ENCODE measurements at places on chromosomes 1 and 21.

DNA sequence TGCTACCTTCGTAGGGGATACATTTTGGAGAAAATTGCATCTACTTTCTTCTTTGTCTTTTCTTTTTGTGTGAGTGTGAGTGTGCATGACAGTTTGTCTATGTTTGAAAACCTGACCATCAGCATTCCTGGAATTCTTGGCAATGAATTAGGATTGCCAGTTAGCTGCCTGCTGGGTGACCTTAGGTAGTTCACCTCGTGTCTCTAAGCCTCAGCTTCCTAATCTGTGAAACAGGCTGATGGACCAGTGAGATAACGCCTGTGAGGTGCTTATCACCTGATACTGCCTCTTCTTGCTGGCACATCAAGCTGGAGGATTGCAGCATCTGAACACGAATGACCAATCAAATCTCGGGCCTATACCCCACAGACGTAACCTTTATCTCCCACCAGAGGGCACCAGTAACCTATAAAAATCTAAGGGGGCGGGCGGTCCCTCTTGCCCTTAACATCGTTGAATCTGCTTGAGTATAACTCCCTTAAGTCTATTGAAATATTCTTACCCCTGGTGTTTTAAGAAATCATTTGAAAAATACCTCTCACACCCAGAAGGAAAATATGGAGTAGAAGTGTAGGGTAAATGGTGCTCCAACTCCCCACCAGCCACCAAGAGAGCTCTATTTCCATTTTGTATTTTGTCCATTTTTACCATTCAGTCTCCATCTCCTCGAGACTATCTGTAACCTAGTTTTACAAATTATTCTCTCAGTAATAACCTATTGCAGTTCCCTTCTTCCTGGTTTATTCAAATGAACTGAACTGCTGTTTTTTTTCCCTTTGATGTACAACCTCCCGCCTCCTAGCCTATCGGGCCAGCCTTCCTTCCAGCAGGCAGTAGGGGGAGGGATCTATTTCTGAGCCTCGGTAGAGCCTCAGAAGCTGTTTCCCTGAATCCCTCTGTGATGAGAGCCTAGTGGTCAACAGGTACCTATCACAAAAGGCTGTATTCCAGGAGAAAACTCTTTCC, 49.7 kb downstream of the MDM4 start:
- DNase-seq, result peak; percentile 40

DNA sequence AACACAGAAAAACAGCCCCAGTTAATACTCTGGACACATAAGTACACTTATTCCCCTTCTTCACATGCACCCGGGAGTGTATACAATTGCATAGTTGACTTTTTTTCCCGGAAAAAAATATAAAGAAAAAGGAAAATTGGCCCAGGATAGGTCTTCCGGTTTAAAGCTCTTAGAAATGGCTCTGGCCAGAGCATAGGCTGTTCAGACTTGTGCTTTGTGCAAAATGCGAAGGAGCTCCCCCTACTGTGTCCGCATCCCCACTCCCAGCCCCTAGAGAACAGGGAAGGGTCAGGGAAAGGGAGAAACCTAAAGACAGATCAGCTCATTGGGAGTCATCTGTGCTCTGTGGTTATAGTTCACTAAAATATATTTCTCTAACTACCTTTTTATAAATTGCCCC, 5.5 kb upstream of the MTMR11 start:
- DNase-seq, result no peak

DNA sequence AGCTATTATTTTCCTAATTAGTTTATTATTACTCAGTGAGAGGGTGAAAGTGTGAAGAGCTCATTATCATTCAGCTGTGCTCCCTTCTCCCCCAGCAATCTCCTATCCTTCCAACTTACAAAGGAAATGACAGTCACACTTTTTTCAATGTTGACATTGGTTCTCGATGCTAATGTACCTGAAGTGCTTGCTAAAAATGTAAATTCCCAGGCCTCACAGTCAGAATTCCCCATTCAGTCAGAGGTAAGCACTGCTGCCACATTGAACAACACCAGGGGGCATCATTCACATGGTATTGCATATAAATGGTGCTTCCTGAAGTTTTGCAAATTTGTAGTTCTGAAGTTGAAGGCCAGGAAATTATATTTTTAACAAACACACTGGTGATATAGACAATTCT, 132.7 kb upstream of the FOXD3 start:
- no peak for DNase-seq

GRCh38 chr1:168396940-168397684, 116.4 kb downstream of the TBX19 start:
- DNase-seq, result no peak

- DNase-seq, result no peak
Observed at GRCh38 chr1:220999872-221000863, 120.9 kb downstream of the HLX start.
